ENCODE measurements at places on chromosomes 5 and 9.
A peak's percentile ranks its signal among the peaks of the same experiment; 100 is the strongest.

- no peak for DNase-seq
Observed at GRCh38 chr5:135425641-135426040, 21.5 kb downstream of the DCANP1 start.

- DNase-seq: no peak
Observed at GRCh38 chr5:138666226-138666742, 86.9 kb upstream of the CTNNA1 start.

DNA sequence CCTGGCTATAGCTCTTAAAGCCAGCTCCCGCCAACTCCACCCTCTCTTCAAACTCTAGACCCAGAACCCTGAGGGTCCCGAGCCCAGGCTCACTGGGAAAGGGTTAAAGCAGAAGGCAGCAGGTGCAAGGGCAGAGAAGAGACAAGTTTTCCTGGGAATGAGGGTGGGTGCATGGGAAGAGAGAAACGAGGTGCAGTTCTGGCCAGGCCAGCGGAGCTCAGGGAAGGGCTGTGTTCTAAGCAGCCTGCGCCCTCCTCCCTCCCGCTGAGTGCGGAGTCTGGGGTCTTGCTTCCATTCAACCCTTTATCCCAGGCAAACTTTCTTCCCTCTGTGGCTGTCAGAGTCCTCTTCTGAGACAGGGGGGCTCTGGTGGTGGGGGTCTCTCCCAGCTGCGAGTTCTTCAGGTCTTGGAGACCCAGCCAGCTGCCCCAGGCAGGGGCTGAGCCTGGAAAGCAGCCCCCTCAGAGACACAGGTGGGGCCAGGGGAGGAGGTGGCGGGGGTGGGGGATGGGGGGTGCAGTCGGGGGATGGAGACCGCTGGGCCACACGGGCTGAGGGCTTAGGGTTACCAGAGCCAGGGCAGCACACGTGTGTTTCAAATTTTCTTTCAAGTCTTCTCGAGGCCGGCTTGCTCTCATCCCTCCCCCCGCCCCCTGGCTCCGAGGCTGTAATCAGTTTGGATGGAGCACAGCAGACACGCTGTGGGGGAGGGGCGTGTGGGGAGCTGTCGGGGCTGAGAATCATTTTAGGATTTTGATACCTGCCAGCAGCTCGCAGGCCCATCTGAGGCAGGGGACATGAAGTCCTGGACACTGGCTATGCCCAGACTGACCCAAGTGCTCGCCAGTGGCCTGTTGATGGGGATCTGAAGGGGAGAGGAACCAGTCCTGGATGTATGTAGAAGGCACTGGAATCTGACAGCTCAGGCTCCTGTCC, 169.6 kb upstream of the SMIM23 start:
- DNase-seq: no peak

DNA sequence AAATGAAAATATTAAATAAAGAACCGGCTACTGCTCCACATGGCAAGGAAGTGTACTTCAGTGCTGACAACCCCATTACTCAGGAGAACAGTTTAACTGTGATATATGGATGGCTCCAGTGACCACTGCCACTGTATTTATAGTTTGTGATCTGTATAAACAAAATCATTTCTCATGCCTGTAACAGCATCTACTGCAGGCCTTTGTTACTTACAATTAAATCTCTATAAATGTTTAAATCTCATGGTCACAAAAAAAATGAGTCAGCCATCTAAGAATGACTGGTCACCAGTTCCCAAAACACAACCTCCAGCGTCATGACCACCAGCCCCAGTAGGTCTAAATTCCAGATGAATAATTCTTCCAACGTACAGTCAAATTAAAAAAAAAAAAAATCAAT, 24.6 kb downstream of the SERINC5 start:
- DNase-seq: peak; percentile 81

DNA sequence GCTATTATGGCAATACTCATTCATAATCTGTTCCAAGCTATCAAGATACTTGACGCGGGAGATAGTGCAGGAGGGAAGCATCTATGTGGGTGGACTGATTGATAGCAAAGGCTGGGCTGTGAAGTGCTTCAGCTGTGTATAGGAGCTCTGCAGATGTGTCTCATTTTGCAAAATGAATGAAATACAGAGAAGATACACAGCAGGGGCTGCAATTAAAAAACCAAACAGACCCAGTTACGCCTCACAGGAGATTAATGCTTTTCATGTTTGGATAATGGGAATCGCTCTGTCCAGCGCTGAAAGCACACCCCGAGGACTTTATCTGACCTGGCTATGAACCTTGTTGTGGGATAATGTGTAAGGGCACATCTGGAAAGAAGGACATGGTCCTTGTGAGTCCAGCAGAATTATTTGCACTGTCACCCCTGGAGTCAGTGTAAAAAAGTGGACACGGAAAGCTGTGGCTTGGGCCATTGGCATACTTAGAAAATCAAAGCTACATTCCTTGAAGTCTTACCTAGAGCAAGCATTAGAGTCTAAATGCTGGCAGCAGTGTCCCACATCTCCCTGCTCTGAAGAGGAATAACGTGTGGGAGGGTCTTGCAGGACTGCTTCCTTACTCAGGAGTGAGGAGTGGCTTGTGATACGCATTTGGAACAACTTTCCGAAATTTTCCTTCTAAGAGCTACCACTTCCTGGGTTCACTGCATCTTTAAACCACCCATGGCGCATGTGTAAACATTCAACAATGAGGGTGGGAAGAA, 2.6 kb downstream of the SH3RF2 start:
- DNase-seq: peak; percentile 17

Data from kidney tubule cell (primary cell).